ENCODE measurements at places on chromosomes 2 and 18.
A peak's percentile ranks its signal among the peaks of the same experiment; 100 is the strongest.

GRCh38 chr2:228602288-228602687 lies 420.8 kb upstream of the SPHKAP start:
- DNase-seq = no peak

GRCh38 chr2:132754392-132754791 lies 84.4 kb upstream of the LYPD1 start:
- DNase-seq = no peak

GRCh38 chr18:8229787-8230186 lies 379.4 kb upstream of the RAB12 start:
- no peak for DNase-seq

DNA sequence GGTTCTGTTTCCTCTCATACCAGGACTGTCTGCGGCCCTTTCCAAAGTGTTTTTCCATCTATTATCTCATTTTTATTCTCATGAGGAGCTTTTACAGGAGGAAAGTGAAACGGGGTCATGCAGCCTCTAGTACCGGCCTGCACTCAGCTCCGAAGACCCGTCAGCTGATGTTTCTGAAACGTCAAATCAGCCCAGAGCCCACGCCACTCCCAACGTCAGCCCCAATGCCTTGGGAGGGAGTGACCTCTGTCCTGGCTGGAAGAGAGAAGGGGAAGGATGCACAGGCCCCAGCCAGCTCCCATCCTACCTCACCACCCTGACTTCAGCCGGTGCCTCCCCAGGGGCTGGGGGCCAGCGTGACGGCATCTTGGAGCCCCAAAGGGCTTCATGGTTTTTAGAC lies 58.5 kb downstream of the ADCY3 start:
- no peak for DNase-seq

- no peak for DNase-seq
Measured at GRCh38 chr2:148957023-148957422, 81.5 kb upstream of the LYPD6B start.

- DNase-seq = no peak
Measured at GRCh38 chr2:68748568-68748967, 14.0 kb downstream of the ARHGAP25 start.

GRCh38 chr2:146544701-146545100 lies 1300.1 kb upstream of the ACVR2A start:
- DNase-seq = no peak

DNA sequence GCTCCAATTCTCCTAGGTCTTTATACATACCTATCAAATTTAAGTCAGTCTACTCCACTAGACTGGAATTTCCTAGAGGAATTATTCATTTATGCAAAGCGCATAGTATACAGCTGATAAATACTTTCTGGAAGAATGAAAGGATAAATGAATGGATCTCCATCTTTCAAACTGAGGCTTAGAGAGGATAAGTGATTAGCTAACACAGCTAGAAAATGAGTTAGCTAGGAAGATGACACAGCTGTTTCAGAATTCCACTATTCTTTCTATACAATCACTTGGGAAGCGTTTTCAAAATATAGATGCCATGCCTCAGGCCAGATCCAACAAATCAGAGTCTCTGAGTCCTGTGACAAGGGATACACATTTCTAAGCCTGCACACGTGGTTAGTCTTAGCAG lies 1146.6 kb upstream of the ZEB2 start:
- DNase-seq = no peak

- no peak for DNase-seq
Measured at GRCh38 chr2:190701586-190701985, 52.7 kb downstream of the NAB1 start.

GRCh38 chr2:38836791-38837190 lies 38.9 kb downstream of the DHX57 start:
- no peak for DNase-seq

DNA sequence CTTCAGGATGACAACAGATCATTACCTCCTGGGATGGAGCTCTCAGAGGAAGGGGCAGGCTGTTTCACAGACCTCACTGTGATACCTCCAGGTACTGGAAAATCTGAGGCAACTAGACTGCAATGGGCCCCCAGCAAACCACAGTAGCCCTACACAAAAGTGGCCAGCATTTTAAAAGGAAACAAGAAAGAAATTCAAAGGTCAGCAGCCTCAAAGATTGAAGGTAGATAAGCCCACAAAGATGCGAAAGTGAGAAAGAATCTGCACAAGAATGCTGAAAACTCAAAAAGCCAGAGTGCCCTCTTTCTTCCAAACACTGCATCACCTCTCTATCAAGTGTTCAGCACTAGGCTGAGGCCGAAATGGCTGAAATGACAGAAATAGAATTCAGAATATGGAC lies 499.5 kb upstream of the CHAC2 start:
- DNase-seq = no peak

GRCh38 chr2:226798422-226799210 lies 1.0 kb downstream of the IRS1 start:
- peak; percentile 29 for DNase-seq

- no peak for DNase-seq
Measured at GRCh38 chr2:22209545-22209944, 1085.8 kb downstream of the TDRD15 start.

DNA sequence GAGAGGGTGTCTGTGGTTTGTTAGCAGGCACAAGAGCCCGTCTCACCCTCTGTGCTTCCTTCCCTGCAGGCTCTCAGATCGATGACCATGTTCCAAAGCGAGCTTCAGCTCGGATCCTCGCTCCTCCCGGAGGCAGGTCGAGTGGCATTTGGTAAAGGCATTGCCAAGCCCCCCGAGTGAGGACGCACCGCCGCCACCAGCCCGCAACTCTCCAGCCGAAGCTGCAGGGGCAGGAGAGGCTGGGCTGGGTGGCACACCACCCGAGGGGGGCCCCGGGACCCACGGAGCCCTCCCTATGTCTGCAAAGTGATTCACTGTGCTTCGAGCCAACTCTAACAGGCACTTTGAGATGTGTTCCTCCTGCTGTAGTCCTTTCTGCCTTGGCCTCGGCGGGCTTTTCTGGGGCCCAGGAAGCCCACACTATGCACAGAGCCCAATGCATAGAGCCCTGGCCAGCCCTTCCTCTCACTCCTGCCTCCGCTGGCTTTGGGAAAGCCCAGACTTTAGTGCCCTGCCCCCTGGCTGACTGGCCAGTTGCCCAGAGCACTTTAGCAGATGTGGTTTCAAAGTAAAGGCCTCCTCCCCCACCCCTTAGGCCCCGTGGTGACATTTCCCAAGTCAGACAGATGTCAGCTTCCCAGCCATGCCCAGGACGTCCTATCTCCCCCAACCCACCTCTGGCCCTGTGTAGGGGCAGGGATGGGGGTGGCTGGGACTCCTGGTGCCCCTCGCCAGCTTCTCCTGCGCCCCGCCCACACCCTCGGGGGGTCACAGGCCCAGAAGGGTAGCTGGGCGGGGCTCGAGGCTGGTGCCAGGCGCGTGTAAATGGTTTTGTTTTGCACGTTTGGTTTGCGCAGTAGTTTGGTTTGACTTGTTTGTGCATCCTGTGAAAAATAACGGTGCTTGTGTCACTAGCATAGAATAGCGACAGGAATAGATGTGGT lies 23.3 kb upstream of the MAPRE3 start:
- DNase-seq = no peak

GRCh38 chr2:3403587-3404334 lies 24.3 kb downstream of the TRAPPC12 start:
- no peak for DNase-seq

GRCh38 chr2:48339451-48339850 lies 190.5 kb upstream of the STON1 start:
- no peak for DNase-seq

- DNase-seq = no peak
Measured at GRCh38 chr2:48247206-48247605, 282.7 kb upstream of the STON1 start.

GRCh38 chr2:39696838-39697237 lies 31.1 kb downstream of the TMEM178A start:
- DNase-seq = no peak

- DNase-seq = no peak
Measured at GRCh38 chr2:206698811-206699210, 19.4 kb downstream of the DYTN start.

- DNase-seq = no peak
Measured at GRCh38 chr2:73091164-73091563, 19.7 kb upstream of the SFXN5 start.

DNA sequence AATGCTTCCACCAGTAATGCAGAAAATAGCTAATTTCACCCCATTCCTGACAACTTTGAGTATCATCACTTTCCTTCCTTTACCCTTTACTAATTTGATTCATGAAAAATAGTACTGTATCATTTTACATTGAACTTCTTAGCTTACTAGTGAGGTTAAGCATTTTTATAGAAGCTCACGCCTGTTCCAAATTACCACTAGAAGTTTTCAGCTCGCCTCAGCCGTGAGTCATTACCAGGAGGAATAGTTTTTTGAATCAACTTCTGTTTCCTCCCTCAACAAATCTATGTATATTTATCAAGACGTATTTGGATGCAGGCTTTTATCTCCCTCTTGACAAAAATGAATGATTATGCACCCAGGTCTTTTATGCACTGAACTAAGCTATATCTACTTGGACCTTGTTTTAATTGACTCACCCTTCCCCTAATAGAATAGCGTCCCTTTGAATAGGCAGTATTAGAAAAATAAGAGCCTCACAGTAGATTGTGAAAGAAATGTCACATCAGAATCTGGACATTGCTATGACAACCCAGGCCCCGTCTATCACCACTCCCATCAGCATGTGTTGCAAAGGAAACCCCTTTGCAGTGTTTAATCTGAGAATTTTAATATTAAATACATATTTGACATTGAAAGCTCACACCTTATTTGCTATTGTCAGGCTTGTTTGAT lies 207.4 kb upstream of the NRP2 start:
- DNase-seq = no peak

- DNase-seq = no peak
Measured at GRCh38 chr2:27400348-27401135, 8.8 kb downstream of the PPM1G start.
